Sciatic nerve (tissue), 2 donors: ENCODE measurements at places on chromosomes 5 and 9. TPM values are rescaled to one million over a fixed set of nuclear protein-coding genes. Genes with fewer than 3 reads are reported as not detected.

DNA sequence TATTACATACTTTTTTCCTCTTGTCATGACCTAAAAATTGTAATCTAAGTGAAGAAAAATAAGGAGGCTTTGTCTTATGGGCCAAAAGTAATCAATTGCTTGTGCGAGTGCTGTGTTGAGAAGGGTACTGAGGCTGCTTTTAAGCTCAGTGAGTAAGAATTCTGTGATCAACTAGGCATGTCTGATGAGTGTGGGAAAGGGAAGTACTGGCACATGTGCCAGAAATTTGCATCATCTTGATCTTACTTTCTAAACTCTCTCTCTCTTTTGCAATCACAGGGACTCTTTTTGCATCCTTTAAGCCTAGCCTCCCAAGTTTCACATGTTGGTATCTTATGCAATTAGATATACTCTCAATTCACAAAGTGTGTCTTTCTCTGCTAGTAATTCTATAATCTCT is 329.9 kb downstream of the KIF4B start:
- no peak for DNase-seq

GRCh38 chr9:135471791-135472640 is 7.6 kb upstream of the PPP1R26 start:
- no peak for DNase-seq

DNA sequence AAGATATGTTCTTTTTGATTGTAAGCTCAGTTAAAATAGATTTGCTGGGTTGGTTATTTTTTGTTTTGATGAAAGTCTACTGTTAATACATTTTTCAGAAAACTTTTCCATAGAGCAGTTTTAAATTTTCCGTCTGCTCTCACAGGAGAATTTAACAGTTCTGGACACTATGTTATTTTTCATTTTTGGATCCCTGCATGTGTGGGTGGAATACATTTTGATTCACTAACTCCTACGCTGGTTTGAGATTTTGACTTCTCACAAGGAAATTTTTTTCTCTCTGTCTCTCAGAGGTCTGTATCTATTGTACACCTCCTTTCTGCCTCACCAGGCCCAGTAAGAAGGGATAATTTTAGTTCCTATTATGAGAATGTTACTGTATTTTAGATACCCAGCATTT is 502.4 kb downstream of the CDH10 start:
- no peak for DNase-seq

GRCh38 chr5:82785882-82786509 is 291.2 kb downstream of the TMEM167A start:
- no peak for DNase-seq

- peak; percentile 78 for DNase-seq
Measured at GRCh38 chr5:141476132-141476911, 556 bp downstream of the PCDHGC3 start.

- DNase-seq: peak; percentile 86
Measured at GRCh38 chr9:130243015-130243881, 22.3 kb upstream of the HMCN2 start.

- no peak for DNase-seq
Measured at GRCh38 chr9:101652601-101653175, 57.9 kb upstream of the PPP3R2 start.

DNA sequence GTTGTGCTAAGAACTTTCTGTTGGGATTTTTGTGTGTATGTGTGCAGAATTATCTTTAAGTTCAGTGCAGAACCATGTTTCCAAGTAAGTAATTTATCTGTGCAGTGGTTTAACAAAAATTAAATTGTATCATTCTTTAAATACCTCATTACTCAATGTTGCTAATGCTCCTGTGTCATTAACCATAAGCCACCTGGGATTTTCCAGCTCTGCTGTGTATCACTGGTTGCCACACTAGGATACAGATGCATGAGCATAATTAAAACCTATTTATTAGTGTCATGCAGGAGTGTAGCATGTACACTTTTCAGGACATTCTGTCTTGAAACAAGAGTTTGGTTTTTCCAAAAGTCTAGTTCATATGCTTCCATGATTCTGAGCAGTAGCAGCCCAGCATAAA is 120.4 kb upstream of the PTGER4 start:
- no peak for DNase-seq

DNA sequence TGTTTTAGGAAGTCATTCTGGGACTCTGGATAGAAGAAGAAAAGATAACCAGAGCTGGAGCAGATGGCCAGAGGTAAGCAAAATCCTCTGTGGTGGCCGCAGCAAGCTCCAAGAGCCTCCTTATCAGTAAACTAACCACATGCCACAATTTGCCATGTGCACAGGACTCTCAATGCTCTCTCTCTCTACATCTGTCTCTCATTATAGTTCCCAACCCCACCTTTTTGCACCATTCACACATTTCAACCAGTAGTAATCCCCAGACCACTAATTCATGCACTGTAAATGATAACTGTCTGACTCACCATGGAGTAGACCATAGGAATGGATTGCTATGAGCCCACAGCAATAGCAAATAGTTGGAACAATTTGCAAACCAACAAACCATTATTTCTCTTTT is 526.1 kb downstream of the TLR4 start:
- no peak for DNase-seq

- DNase-seq: no peak
Measured at GRCh38 chr9:110635589-110635988, 33.0 kb upstream of the MUSK start.

DNA sequence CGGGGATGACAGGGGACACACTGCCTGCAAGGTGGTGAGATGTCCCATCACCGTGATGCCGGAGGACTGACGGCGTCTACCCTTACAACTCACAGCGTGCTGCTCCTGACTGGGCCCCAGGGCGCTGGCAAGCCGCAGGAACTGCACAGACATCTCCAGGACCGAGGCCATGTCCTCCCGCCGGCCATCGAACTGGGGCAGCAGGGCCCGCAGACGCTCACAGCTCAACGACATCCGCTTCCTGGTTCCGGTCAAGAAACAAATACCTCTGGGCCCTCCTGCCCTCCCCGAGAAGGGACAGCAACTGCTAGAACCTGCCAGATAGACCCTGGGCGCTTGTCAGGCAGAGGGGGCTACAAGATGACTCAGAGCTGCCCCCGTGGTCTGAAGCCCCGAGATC is 1.0 kb downstream of the SOHLH1 start:
- no peak for DNase-seq

The KLF9 gene
- total RNA-seq: 94.6 TPM

The EIF4E1B gene
- total RNA-seq: not detected

The ZNF367 gene
- 1.6 TPM for total RNA-seq

The LHX3 gene
- not detected for total RNA-seq

The DELE1 gene
- 73.3 TPM for total RNA-seq
